ENCODE measurements at places on chromosomes 13 and 19. TPM values are rescaled to one million over a fixed set of nuclear protein-coding genes. Genes with fewer than 3 reads are reported as not detected.

DNA sequence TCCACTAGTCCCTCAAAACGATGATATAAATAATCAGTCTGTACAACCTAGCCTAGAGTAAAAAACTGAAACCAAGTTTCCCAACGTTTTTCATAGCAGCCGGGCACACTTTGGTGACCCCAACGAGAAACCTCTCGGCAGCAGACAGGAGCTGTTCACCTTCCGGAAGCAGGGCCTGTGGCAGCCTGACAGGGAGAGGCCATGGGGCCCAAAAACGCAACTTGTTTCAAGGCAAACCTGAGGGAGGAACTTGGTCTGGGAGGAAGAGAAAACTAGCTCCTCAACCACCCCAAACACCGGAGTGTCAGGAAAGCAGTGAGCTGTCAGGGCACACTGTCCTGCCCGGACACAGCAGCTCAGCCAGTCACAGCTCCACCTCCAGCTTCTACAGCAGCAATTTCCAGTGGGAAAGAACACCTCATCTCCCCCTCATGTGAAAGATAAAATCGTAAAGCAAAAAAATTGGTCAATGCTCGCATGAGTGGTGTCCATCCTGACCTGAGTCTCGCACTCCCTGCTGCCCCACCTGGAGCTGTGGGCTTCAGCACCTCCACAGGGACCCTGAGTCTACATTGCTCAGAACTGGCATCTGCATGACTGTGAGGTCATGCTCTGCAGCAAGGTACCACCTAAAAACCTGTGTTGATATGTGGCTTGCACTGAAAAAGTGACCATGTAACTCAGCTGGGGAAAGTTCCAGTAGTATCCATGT lies 40.6 kb upstream of the LATS2 start:
- DNase-seq = no peak

DNA sequence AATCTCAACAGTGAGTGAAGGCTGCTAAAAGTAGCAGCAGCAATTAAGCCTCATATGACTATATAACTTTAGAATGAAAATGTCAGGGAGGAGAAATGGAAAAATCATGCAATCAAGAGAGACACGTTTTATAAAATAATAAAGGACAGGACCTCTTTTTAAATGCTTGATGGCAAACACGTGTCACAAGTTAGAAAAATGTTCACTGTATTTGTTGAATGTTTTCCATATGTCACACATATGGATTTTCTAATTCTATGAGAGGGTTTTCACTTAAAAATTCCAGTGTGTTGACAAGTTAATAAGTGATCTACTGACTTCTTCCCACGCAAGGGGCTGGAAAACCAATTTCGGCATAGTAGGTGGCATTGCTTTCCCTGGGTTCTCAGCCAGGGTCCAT lies 27.7 kb upstream of the KCTD12 start:
- no peak for DNase-seq

GRCh38 chr13:76928456-76928855 lies 19.9 kb upstream of the ACOD1 start:
- DNase-seq = no peak

DNA sequence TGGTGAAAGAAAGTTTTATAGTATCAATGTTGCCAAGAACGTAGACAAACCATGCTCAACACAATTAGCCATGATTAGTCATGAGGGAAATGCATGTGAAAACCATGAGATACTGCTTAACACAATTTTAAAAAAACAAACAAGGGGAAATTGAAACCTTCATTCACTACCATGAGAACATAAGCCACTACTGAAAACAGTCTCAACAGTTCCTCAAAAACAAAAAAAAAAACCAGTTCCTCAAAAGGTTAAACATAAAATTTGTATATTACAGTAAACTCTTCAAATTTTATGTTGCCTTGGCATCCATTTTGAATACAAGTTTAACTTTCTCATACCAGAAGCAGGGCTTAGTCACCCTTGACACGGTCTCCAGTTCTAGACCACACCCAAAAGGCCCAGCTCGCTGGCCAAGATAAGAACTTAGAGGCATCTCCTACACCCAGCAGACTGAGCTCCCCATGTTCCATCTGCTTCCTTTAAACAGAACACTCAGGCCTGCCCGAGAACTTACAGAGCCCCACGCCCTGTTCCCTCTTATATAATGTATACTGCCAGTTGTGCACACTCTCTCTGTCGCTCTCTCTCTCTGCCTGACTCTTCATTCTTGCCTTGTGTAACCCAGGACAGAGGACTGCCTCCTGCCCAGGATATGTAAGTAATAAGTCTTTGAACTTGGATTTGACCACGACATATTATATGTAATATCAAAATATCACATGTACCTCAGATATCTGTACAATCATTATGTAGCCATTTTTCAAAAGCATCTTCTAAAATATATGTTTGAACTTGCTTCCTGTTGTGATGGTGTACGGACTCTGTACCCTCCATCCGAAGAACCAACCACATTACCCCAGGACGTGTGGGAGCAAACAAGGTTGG lies 67.4 kb downstream of the STK24 start:
- DNase-seq = no peak

GRCh38 chr13:59653916-59654315 lies 509.8 kb downstream of the DIAPH3 start:
- no peak for DNase-seq

DNA sequence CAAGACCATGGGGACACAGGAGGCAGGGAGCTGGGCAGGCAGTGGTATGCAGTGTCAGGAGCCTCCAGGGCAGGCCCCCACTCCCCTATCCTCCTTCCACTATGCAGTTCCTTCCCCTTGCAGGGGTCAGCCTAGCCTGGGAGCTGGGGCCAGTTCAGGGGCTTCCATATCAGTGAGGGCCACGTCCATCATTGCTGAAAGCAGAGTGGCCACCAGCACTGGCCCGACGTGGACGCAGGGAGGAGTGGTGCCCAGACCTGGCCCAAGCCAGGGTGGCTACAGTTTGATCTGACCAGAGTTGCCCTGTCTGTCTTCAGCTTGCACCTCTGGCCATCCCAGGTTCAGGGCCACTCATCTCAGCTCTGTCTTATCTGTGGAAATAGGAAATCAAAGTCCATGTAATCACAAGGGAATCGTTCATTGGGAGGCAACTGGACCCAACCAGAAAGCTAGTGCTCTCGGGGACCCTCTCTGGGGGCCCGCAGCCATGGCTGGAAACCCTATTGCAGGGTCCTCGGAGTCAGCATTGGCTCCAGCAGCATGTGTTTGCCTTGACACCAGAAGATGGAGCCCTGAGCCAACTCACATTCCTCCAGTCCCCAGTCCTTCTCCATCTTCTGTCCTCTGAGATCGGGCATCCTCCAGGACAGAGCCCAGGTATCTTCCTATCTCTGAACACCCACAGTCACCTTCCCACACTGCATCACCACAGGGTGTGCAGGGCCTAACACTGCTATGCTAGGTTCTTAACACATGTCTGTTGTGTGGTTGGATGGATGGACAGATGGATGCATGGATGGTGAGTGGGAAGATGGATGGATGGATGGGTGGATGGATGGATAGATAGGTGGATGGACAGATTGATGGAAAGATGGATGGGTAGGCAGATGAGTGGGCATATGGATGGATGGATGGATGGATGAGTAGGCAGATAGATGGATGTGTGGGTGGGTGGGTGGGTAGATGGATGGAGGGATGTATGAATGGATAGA lies 75.7 kb upstream of the KCTD15 start:
- DNase-seq = no peak

DNA sequence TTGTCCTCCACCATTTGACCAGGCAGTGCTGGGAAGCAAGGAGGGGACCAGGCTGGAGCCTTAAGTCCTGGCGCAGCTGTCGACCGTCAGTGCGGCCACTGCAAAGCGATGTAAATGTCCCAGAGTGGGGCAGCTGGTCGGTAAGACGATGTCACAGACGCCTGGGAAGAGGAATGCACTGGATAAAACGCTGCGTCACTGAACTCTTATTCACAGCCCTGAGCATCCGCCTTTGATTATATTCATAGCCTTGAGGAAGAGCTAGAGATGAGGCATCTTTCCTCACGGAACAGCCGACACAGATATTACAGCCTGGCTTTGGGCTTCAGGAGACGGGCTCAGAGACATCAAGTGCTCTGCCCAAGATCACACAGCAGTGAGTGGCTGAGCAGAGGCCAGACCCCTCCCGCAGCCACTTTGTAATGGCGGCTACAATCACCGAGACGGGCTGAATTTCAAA lies 17.6 kb upstream of the TUBGCP3 start:
- no peak for DNase-seq

DNA sequence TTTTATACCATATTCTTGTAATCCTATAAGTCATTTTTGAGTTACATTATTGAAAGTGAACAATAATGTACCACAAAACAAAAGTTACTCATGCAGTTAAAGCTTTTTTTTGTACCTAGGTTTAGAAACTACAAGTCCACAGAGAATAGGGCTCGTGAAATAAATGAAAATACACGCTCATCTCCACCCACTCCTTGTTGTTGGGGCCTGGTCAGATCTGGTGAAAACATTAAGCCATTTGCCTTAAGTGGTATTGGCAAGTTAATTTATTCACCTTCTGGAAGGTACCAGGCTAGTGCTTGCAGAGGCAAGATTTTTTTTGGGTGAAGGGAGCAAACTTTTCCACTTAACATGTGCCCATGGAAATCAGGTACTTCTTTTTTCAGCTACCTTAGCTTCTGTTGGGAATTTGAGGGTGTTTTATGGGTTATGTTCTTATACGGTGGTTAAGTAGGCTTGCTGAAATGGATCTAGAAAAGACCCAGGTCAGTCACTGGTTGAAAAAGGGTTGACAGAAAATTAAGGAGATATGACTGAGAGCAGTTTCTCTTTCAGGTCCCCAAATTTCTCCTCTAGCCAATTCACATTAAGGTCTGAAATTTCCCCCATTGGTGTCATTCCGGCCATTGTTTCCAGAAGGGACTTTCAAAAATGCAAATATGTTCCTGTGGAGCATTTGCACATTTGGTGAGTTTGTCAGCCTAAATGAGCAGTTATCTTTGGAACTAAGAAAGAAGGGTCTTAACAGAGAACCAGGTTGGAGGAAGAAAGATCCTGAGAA lies 143.3 kb downstream of the KCNRG start:
- no peak for DNase-seq

The PTH2 gene
- total RNA-seq = not detected

The SYDE1 gene
- 14.8 TPM for total RNA-seq
